ENCODE measurements at places on chromosomes 12 and 14. TPM values are rescaled to one million over a fixed set of nuclear protein-coding genes. Genes with fewer than 3 reads are reported as not detected.

YLPM1 gene
- total RNA-seq = 39.2 TPM

TAS2R30 gene
- total RNA-seq = not detected

INSM2 gene
- 0.05 TPM for total RNA-seq

CNTN1 gene
- 55.1 TPM for total RNA-seq

WSCD2 gene
- not detected for total RNA-seq

FSCB gene
- not detected for total RNA-seq

CHST11 gene
- 22.7 TPM for total RNA-seq

TAS2R31 gene
- not detected for total RNA-seq

CLEC6A gene
- not detected for total RNA-seq

PRKAB1 gene
- 34.8 TPM for total RNA-seq

TTC6 gene
- 0.73 TPM for total RNA-seq

BDKRB2 gene
- 1.7 TPM for total RNA-seq

JDP2 gene
- total RNA-seq = 22.9 TPM

FZD10 gene
- total RNA-seq = not detected

RIMBP2 gene
- not detected for total RNA-seq

PFDN5 gene
- total RNA-seq = 527 TPM

NUMB gene
- total RNA-seq = 40.4 TPM

LIN52 gene
- 4.5 TPM for total RNA-seq

NAP1L1 gene
- 642 TPM for total RNA-seq

GAS2L3 gene
- 7.4 TPM for total RNA-seq

ANKS1B gene
- 0.63 TPM for total RNA-seq

CFAP251 gene
- 1.5 TPM for total RNA-seq

ACRBP gene
- 0.24 TPM for total RNA-seq

CCDC38 gene
- total RNA-seq = 0.09 TPM

OR6C2 gene
- not detected for total RNA-seq

FOXN4 gene
- 0.03 TPM for total RNA-seq
